Hematopoietic multipotent progenitor cell (in vitro differentiated cells): ENCODE measurements at places on chromosomes 4 and X. TPM values are rescaled to one million over a fixed set of nuclear protein-coding genes. Genes with fewer than 3 reads are reported as not detected.

DNA sequence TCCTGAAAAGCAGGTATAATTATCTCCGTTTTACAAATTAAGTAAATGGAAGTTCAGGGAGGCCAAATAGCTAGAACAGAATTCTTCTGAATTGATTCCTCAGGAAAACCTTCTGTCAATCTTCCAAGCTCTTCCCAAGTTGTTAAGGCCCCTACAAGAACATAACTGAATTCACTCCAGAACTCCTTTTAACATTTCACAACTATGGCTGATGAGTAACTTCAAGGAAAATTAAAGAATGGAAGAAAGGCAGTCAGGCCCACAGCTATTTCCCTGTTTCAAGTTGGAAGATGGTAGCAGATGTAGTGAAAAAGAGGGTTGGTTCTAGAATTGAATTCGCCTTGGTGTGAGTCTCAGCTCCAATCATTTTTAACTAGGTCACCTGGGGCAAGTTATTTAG is 15.9 kb downstream of the SETD7 start:
- no peak for DNase-seq

DNA sequence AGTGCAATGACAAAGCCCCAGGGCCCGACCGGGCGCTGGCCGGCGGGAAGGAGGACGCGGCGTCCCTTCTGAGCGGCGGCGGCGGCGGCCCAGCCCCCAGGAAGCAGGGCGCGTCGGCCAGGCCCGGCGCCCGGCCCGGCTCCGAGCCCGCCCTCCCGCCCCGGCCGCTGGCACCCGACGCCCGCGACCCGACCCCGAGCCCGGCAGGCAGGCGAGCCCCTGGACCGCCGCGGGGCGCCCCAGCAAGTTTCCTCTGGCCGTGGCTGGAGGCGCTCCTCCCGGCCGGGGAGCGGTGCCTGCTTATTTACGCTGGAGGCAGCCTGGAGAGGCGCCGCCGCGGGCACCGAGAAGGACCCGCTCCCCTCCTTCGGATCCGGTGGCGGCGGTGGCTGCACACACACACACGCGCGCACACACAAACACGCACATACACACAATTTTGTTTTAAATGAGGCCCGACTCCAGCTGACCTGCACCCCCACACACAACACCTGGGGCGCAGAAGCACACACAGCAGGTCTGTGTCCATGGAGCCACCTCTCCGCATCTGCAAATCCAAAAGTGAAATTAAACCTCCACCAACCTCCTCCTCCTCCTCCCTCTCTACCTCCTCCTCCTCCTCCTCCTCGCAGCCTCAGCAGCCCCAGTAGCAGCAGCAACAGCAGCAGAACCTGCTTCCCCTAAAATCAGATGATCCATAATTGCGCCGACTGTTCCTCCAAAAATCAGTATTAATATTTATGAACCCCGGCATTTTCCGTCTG is 669 bp downstream of the IRF2 start:
- peak; percentile 47 for DNase-seq

DNA sequence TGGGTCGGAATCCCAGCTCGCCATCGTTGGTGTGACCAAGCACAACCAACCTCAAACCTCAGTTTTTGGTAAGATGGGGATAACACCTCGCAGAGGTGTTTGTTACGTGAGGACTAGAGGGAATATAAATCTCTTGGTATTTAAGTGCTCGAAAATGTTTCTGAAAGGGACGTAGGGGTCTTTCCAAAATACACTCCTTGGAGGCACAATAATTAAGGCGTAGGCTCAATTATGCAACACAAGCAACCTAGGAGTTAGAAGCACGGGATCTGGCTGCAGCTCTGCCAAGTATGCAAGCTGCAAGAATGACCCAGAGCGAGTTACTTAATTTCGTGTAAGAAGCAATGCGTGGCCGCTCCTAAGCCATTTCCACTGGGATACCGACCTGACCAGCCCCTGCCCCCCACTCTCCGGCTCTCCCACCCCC is 552 bp downstream of the ADH5 start:
- DNase-seq = peak; percentile 13

- no peak for DNase-seq
Measured at GRCh38 chr4:141899103-141899502, 262.7 kb downstream of the IL15 start.

DNA sequence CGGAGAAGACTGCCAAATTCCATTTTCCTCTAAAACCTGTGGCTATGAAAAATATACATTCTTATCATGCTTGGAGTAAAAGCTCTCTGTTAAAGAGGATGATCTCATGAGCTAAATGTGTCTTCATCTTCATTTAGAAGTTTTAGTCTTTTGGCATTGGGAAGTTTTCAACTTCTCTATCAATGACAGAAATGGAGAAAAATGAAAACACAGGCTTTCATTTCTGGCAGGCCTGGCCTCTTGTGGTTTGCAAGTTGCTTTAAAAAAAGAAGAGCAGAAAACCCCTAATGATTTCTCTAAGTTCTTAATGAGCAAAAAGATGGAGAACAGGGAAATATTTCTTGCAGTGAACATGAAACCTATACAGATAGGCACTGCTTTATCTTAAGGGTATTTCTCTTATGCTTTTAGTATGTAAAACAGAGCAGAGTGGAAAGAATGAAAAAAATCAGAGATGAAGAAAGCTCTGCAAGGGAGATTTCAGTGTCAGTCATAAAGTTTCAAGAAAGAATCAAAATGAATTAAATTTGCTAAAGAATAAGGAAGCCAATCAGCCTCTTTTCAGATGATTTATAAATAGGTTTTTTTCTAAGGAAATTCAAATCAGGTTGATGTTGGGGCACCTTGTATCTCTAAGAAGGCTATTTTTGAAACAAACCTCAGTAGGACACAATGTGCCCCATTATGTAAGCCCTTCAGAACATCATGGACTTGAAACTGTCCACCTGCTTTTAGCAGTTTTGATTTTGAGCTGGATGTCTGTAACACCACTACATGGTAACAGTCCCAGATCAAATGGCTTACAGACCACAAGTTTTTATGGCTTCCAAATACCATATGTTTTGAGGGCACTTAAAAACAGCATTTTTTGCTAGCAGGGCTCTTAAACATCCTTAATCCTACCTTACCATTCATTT is 225.0 kb downstream of the GRIA3 start:
- DNase-seq = no peak

GRCh38 chrX:111088628-111089027 is 7.4 kb upstream of the PAK3 start:
- DNase-seq = no peak

GRCh38 chr4:185836241-185837084 is 24.5 kb upstream of the SORBS2 start:
- DNase-seq = no peak

DNA sequence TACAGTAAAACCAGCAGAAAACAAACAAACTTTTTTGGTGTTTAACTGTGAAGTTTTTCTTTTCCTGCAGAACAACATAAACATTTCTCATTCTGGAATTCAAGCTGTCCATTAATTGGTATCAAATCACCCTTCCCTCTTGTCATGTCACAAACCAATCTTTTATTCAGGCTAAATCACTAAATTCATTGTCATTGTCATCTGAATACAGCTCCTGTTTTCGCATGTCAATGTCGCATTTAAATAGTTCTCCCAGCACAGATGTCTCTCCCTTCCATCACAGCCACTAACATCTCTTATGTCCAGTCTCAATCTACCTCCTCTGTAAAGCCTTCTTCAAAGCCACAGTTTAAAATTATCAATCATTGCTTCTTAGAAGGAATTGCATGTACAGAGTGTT is 192.1 kb upstream of the PCDH10 start:
- no peak for DNase-seq

DNA sequence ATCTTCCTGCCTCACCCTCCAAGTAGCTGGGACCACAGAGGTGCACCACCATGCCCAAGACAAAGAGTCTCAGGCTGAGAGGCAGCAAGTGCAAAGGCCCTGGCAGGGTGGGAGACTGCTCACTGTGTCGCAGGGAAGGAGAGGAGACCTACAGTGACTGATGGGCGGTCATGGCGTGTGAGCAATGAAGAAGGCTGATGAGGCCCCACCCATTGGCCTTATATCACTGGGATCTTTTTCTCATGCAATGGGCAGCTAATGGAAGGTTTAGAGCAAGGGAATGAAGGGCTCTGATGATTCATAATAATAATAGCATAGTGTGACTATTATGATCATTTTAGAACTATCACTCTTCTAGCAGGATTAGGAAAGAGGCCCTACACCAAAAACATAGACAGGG is 20.9 kb downstream of the FAM9C start:
- DNase-seq = no peak

- DNase-seq = no peak
Measured at GRCh38 chr4:139550724-139551429, 5.1 kb downstream of the SETD7 start.

DNA sequence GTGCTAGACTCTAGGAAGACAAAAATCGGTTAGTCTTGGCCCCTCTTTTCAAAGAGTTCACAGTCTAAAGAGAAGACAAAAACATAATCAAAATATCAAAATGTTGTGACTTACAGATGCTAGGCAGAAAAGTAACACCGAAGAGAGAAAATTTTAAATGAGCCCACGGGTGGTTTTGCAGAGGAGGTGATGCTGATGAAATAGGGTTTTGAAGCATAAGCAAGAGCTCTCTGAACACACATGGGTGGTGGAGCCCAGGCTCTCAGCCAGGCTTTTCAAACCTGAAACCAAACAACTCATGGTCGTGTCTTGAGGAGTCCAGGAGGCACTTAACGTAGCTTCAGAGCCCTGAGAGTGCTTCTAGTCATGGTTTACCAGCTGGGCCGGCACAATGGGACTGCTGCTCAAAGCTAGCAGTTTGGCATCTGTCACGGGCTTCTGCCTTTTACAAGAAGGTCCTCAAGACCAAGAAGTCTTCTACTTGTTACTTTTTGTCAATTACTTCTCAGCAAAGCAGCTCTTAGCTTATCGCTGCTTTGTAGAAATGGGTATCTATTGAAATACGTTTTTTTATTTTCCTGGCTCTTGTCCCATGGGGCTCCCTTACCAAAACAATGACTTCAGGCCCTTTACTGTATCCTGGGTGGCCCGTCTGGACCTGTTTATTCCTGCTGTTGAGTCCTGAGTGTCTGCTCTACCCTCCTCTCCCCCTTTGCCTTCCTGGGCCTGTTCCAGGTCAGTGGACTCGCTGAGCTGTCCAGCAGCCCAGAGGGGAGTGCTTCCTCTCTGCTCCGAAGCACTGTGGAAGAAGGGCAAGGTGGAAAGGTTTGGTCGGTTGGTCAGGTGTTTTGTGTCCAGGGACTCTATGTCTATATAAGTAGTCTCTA is 69.5 kb downstream of the TNIP2 start:
- DNase-seq = no peak

GRCh38 chr4:167088115-167088514 is 146.2 kb downstream of the SPOCK3 start:
- DNase-seq = no peak

DNA sequence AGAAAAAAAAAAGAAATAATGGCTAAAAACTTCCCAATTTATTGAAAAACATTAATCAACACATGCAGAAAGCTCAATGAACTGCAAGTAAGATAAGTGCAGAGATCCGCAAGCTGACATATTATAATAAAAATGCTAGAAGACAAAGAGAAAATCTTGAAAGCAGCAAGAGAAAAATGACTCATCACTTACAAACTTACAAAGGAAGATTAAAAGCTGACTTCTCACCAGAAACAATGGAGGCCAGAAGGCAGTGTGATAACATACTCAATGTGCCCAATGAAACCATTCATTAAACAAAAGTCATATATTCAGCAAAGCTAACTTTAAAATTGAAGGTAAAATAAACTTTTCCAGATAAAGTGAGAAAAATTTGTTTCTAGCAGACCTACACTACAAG is 7.3 kb upstream of the BRWD3 start:
- no peak for DNase-seq

DNA sequence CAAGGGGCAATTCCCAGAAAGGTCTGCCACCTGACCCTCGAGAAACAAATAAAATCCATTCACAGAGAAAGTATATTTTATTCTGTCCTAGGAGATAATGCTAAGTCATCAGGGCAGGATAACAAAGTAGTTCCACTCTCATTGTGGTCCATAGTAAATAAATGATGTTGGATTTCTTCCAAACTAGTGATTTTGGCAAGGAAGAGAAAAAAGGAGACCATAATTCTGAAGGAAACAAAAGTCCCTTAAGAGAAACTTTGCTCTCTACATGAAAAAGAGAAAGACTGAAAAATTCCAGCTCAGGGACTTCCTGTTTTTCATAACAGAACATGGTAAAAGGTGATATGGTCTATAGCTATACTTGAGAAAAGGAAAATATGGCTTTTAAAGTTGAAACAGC is 71.5 kb upstream of the DDX60 start:
- DNase-seq = no peak

- no peak for DNase-seq
Measured at GRCh38 chrX:20280938-20281337, 14.2 kb upstream of the RPS6KA3 start.

GRCh38 chr4:80069108-80069836 is 3.8 kb downstream of the ANTXR2 start:
- no peak for DNase-seq

DNA sequence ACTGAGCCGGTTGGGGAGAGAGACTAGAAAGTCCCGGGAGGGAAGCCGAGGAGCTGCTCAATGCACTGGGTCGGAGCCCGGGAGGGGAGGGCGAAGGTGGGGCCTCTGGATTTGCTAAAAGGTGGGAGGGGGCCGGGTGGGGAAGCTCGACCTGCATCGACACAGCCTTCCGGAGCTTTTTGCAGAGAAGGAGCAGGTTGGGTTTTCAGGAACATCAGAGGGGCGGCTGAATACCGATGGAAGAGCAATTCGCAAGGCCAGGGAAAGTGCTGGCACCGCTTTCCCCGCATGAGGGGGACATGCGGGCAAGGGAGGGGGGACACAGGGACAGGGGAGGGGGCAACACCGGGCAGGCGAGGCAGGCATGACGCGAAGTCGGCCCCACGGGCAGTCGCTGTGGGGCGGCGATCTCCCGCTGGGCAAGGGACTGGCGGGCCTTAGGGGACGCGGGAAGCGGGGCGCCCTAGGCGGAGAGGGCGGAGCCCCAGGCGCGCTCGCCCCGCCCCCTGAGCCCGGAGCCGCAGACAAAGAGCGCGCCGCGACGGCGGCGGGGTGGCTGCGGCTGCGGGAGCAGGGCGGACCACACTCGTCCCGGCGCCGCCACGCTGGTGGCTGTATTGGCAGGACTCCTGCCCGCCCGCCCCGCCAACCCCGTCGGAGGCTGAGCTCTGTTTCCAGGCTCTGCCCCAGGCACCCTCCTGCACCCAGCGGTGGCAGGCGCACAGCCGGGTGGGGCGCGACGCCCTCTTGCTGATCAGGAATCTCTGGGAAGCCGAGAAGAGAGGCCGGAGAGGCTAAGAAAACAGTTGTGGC is 11.6 kb downstream of the PDZD4 start:
- no peak for DNase-seq

The GABRG1 gene
- not detected for total RNA-seq

The MAML3 gene
- total RNA-seq = 27.2 TPM

The HELT gene
- total RNA-seq = not detected

The ZNF827 gene
- 20.5 TPM for total RNA-seq

The FAM47E gene
- total RNA-seq = 1.3 TPM

The TEX13D gene
- total RNA-seq = not detected

The GPRASP1 gene
- total RNA-seq = 3.5 TPM

The EPGN gene
- total RNA-seq = under 0.01 TPM

The BEND2 gene
- total RNA-seq = under 0.01 TPM
